ENCODE measurements at places on chromosomes 16 and 17.

DNA sequence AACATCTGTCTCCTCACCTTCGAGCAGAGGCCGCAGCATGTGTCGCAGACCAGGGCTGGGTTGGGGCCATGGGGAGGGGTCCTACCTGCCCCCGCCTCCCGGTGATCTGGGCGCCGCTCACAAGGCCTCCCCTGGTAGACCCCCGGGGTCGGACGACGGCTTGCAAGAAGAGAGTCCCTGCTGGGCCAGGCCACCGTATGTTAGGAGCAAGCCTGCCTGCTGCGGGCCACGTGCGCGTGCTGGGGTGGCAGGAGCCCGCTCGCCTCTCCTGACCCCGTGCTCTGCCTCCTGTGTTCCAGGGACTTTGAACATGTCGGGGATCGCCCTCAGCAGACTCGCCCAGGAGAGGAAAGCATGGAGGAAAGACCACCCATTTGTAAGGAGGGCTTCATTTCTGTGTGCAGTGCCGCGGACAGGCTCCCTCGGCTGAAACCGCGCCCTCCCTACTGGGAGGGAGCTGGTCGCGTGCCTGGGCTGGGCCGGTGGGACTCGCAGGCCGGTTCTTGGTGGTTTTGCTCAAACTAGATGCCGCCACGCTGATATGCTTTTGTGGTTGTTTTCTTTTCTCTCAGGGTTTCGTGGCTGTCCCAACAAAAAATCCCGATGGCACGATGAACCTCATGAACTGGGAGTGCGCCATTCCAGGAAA lies 4.4 kb downstream of the UBE2I start:
- DNase-seq: no peak

DNA sequence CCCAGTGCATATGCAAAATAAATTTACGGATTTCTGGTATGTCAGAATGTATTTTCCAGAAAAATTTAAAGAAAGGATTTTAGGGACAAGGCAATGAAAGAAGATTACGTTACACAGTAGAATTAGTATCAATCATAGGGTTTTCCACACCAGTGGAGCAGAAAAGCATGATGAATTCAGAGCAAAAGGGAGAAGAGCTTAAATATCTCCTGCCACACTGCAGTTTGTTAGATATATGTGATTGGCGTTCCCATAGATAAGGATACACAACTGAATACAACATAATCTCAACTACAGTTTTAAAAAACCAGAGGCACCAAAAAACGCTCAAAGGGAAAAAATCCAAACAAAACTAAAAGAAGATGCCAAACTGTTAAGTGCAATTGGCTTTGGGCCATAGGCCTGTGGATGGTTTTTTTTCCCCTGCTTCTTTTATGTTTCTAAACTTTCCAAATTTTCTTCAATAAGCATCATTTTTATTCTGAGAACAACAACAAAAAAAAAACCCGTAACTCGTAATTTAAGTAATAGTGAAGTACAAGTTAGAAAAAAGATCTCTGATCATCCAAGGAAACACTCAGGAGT lies 22.3 kb downstream of the MARF1 start:
- DNase-seq: no peak

- DNase-seq: no peak
Observed at GRCh38 chr17:57823469-57824401, 26.1 kb downstream of the MRPS23 start.

DNA sequence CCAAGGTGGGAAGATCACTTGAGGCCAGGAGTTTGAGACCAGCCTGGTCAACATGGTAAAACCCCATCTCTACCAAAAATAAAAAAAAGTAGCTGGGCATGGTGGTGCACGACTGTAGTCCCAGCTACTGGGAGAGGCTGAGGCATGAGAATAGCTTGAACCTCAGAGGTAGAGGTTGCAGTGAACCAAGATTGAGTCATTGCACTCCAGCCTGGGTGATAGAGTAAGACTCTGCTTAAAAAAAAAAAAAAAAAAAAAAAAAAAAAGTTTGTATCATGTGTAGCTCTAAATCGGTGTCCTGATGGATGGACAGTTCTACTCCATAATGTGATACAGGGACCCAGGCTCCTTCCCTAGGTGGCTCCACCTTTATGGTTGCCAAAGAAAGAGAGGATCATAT lies 497.1 kb upstream of the RBFOX1 start:
- no peak for DNase-seq

DNA sequence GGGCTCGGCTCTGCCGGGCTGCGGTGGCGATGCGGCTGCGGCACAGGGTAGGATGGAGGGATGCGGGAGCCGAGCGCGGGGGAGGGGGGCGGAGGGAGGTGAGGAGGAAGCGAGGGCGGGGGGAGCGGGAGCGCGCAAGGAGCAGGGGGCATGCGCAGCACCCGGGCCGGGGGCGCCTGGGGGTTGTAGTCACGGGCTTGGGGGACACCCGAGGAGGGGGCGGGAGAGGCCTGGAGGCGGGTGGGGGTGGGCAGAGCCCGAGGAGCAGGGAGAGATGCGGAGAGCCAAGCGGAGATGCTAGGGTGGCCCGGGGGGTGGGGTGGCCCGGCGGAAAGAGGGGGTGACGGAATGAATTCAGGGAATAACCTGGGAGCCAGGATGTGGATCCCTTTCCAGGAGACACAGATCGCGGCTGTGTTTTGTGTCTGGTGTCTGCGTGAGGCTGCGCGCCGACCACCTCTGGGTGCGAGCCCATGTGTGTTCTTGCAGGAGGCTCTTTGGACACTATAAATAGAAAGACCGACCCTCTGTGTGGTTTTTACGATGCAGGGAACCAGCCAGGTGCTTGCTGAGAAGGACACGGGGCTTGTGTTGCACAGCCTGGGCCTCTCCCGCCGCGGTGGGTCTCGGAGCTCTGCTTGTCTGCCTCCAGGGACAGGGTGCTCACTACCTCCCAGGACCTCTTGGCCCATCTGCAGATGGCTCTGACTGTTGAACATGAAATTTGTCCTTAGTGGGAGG lies at the start of gene STX1B:
Gene STX1B, minus strand, starts transcription at position 54 of the 741 bp plus-strand sequence. CDS start 242 bp downstream, outside the sequence.
- DNase-seq: peak; percentile 24

DNA sequence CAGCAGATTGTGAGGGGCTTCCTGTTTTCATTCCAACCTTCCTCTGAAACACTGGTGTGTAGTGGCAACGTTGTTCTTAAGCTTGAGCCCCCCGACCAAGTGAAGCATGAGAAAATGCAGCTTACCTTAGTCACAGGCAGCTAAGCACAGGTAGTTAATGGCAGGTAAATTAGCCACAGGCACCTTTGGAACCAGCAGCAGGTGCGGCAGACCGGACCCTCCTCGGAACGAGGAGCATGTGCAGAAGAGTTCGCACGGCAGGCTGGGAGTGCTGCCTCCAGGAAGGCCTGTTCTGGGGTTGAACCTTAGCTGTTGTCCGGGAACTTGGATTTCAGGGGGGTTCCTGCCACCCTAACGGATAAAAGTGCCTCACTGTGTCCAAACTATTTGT lies 7.2 kb upstream of the IRF8 start:
- DNase-seq: no peak

GRCh38 chr17:15343749-15344148 lies 2.4 kb upstream of the TEKT3 start:
- DNase-seq: no peak

GRCh38 chr17:75819678-75820077 lies 24.5 kb downstream of the UNC13D start:
- DNase-seq: no peak

- no peak for DNase-seq
Observed at GRCh38 chr17:51957786-51958185, 200.7 kb downstream of the CA10 start.

DNA sequence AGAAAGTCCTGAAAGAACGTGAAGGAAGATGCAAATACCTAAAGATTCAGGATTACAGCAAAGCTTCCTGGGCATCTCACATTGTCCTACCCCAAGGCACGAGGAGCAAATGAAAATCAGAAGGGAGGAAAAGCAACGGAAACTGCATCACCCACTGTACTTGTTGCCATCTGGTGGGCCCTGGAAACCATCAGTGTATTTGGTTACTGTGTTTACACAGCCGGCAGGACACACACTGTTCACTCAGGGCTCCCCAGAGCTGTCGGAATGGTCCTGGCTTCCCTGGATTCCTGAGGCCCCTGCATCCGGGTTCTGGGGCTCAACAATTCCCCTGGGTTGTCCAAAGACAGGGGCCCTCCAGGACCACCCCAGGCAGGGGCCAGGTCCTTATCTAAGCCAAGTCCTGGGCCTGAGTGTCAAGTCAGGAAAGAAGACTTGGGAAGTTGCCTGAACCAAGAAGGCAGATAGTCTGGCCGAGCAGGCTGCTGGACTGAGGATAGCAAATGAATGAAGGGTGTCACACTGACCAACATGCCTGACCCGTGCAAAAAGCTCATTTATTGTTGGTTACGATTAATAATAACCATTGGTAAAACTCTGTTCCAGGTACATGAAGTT lies 52.8 kb downstream of the SOX9 start:
- DNase-seq: peak; percentile 31

- DNase-seq: no peak
Observed at GRCh38 chr16:4523686-4524085, 14.9 kb downstream of the CDIP1 start.

Data from NCI-H524 treated with DMSO at 0.1 percent for 48 hours (cell line).